ENCODE measurements at places on chromosomes 5 and 9.

DNA sequence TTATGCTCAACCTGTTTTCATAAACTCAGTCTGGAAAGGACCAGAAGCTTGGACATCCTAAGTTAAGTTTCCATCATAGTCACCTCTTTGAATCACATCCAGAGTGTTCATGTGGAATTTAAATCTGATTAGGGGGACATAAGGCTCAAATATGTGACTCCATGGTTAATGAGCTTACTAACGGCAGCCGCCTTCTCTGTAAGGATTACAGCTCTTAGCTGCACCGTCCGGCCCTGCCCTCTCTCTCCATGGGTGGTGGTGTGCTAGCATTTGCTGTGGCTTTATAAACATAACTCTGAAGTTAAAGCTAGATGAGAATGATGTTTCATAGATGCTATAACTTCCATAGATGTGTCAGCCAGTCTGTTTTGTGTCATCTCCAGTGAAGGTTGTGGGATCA is 156.5 kb downstream of the TRIO start:
- DNase-seq = no peak

GRCh38 chr5:134127376-134127861 is 12.9 kb downstream of the TCF7 start:
- DNase-seq = no peak

- no peak for DNase-seq
These were observed 51.1 kb downstream of the SPEF2 start for GRCh38 chr5:35668794-35669193.

GRCh38 chr5:116566251-116566650 is 8.4 kb downstream of the SEMA6A start:
- DNase-seq = no peak

DNA sequence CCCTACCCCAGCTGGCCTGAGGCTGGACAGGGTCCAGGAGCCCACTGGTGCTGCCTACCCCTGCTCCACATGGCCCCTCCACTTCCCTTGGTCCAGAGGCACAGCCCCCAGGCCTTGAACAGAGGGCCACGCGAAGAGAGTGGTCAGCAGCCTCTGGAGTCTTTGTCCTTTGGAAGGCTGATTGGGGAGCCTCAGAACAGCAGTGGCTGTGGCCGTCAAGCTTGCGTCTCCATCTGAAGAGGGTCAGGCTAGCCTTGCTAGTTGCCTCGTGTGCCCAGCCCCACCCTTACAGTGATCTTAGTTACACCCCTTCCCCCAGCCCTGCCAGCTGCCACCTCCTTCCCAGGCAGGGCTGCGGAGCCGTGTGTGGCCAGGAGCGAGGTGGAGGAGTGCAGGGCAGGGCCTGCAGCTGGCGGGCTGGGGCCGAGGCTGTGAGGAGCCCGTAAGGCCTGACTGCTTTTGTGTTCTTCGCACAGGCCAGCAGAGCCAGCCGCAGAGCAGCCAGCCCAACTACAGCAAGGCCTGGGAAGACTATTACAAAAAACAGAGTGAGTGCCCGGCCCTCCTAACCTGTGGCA is 30.1 kb upstream of the PRDM12 start:
- no peak for DNase-seq

DNA sequence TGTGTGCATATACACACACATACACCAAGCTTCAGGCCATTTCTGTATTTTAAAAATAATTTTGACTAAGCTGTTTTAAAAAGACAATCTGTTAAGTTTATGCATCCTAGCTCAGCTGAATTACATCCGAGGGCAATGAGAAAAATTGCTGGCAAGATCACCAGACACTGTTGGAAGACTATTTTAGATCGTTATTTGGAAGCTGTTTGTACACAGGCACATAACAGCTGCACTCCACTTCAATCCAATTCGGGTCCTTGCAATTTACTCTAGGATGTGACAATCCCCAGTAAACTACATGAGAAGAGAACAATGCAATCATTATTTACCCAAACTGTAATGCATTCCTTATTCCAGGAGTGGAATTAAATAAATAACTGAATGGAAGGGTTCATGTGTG is 79.3 kb upstream of the RASA1 start:
- no peak for DNase-seq

DNA sequence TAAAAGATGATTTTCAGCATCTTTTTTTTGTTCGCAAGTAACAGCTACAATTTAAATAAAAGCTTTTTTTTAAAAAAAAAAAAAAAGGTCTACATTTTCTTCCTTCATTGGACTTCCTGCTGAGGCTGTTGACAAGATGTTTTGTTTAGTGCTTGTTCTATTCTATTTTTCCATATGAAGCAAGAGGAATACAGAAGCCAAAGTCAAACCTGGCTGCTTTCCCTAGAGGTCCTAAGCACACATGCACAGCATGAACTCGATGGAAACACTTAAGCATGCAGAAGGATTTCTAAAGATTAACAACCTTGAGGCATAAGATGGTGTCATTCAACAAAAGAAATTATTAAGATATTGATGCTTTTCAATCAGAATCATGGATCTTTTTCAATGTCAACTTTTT is 105.1 kb downstream of the ADCY2 start:
- DNase-seq = no peak

- no peak for DNase-seq
These were observed 14.5 kb downstream of the ADAM19 start for GRCh38 chr5:157561110-157561509.

- DNase-seq = no peak
These were observed 76.1 kb downstream of the SHB start for GRCh38 chr9:37992924-37993349.

GRCh38 chr5:7209658-7210057 is 186.3 kb upstream of the ADCY2 start:
- DNase-seq = no peak

GRCh38 chr9:72467766-72468738 is 53.4 kb upstream of the TMC1 start:
- no peak for DNase-seq

GRCh38 chr5:87120518-87121303 is 147.0 kb upstream of the RASA1 start:
- no peak for DNase-seq

DNA sequence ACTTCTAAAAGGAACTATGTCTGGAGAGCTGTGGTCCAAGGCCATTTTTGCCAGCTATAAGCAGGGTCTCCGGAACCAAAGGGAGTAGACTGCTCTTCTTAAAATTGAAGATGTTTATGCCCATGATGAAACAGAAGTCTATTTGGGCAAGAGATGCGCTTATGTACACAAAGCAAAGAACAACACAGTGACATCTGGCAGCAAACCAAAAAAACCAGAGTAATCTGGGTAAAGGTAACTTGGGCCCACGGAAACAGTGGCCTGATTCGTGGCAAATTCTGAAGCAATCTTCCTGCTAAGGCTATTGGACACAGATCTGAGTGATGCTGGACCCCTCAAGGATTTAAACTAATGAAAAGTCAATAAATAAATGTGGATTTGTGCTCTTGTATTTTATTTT is 29.7 kb upstream of the GLDC start:
- DNase-seq = no peak

GRCh38 chr9:112135706-112136105 is 39.4 kb downstream of the SUSD1 start:
- DNase-seq = no peak

- DNase-seq = no peak
These were observed 818.6 kb downstream of the CDH18 start for GRCh38 chr5:19169426-19169825.
